Caudate nucleus (tissue), 63 donors: ENCODE measurements at places on chromosomes 7 and 10.

DNA sequence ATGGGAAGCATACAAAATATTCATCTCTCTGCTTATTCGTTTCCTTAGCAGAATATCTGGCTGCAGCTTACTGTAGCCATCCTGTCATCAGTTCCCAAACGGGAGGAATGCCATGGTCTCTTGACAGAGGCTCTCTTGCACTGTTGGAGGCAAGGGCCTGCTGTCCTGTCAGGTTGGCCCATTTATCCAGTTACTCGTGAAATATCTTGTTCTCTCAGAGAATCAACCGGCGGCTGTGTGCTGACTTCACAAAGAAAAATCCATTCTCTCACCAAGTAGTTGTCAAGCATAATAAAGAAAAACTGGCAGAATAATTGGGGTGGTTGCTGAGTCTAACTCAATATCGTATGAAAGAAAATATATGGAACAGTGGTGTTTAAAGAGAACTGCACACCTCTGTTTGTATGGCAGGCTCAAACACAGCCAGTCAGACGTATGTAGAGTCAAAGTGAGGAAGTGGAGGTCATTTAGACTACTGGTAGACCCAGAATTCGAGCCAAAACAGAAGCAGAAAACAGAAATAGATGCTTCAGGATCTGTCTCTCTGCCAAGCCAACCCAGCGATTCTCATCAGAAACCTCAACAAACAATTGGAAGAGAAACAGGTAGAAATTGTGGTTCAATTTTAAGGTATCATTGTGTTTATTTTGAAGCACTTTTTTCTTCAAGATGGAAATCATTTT is 349.2 kb upstream of the PRKCQ start:
- DNase-seq = no peak

DNA sequence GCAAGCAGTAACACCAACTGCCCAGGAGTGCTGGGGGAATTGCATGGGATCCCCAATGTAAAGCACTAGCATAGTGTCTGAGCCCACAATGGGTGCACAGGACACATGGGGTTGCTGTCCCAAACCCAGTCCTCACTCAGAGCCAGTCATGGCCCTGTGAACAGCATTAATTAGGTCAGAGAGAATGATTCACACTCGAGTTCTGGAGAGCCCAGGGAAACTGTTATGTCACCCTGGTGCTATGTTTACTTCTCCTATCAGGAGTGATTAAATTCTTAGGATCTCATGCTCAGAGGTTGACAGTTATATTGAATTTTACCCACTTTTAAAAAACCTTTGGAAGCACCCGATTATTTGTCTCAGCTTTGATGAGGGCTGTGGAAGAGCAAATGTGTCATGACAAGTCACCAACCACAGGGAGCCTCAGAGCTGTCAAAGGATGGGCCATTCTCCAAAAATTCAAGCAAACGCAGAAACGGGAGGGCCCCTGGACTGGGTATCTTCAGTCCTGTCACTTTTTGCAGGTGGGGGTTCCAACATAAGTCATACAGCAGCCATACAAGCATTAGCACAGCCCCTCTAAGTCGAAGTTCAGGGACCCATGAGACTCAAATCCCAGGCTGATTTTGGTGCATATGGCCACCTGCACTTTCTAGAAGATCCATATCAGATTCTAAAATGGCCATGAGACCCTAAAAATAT is 1.3 kb upstream of the RASSF4 start:
- DNase-seq = no peak

- DNase-seq = no peak
Measured at GRCh38 chr7:156465186-156465585, 175.4 kb upstream of the RNF32 start.

- no peak for DNase-seq
Measured at GRCh38 chr10:71252220-71252619, 39.9 kb downstream of the UNC5B start.

GRCh38 chr7:20350518-20350951 is 19.8 kb downstream of the ITGB8 start:
- DNase-seq = peak; percentile 72

- DNase-seq = no peak
Measured at GRCh38 chr7:102061354-102061945, 225.2 kb upstream of the SH2B2 start.

- DNase-seq = no peak
Measured at GRCh38 chr10:84606428-84606827, 278.0 kb downstream of the CCSER2 start.

GRCh38 chr7:150738591-150739001 is 1.4 kb downstream of the GIMAP5 start:
- no peak for DNase-seq

DNA sequence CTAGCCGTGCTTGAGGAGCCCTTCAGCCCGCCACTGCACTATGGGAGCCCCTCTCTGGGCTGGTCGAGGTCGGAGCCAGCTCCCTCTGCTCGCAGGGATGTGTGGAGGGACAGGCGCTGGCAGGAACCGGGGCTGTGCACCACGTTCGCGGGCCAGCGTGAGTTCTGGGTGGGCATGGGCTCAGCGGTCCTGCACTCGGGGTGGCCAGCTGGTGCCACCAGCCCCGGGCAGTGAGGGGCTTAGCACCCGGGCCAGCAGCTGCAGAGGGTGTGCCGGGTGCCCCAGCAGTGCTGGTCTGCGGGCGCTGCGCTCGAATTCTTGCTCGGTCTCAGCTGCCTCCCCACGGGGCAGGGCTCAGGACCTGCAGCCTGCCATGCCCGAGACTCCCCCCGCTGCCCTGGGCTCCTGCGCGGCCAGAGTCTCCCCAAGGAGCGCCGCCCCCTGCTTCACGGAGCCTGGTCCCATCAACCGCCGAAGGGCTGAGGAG is 90.8 kb upstream of the NRG3 start:
- DNase-seq = no peak
